ENCODE measurements at places on chromosomes 2 and 18.

- no peak for DNase-seq
Measured at GRCh38 chr2:236973343-236973980, 112.2 kb upstream of the COPS8 start.

- no peak for DNase-seq
Measured at GRCh38 chr18:59468821-59469220, 109.8 kb upstream of the LMAN1 start.

- DNase-seq = no peak
Measured at GRCh38 chr2:193580176-193580950, 1385.6 kb upstream of the TMEFF2 start.

- DNase-seq = no peak
Measured at GRCh38 chr2:64319896-64320295, 134.1 kb upstream of the LGALSL start.

- DNase-seq = peak; percentile 25
Measured at GRCh38 chr18:46402396-46402795, 254.6 kb downstream of the LOXHD1 start.

DNA sequence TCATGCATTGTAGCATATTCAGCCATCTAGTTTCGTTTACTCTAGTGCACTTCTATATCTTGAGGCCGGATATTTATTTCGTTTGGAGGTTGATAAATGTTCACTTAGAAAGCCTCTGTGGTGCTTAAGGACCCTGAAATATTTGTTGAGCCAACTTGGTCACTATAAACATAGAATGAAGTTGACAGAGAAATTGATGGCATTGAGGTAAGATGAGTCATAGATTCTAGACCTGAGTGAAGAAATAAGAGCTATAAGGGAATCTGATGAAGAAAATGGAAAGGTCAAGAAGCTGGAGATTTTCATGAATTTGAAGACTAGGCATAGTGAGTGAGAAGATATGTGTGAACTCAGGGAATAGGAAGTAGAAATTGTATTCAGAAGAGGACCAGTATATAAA lies 35.9 kb downstream of the EPC2 start:
- no peak for DNase-seq

GRCh38 chr18:51153659-51154371 lies 43.7 kb downstream of the MEX3C start:
- DNase-seq = no peak

DNA sequence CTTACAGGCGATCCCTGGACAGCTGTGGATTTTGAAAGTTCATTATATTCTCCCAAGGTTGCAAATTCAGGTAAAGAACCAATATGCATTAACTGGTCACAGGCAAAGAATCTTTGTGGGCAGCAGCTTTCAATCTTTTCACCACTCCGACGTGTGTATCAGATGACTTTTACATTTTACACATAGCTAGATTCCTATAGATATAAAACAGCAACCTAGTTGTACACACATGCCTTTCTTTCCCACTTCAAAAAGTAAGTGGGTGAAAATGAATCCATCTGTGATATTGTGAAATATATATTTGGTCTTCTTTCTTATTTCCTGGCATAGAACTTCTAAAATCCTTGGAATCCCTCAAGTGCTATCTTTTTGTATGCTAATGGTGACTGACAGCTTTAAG lies 72.5 kb downstream of the SCG2 start:
- no peak for DNase-seq

DNA sequence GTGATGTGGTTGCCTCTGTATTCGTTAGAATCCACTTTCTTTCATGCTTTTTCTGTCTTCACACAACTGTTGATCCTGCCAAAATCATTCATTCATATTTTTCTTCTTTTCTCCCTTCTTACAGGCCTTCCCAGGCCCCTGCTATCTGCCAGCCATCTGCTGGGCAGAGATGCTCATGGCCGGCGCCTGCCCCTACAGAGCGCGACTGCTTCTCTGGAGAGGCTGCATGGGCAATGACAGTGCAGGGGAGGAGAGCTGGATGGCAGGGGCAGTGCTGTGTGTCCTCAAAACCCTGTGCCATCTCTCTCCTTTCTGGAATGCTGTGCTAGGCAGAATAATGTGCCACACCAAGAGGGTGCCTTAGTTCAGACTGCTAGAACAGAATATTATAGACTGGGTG lies 125.2 kb downstream of the INHBB start:
- DNase-seq = no peak

GRCh38 chr18:21741312-21741561 lies 645 bp downstream of the MIB1 start:
- DNase-seq = no peak

- DNase-seq = no peak
Measured at GRCh38 chr2:122422384-122422991, 667.0 kb downstream of the TSN start.

- no peak for DNase-seq
Measured at GRCh38 chr2:43472527-43473194, 123.2 kb downstream of the THADA start.

DNA sequence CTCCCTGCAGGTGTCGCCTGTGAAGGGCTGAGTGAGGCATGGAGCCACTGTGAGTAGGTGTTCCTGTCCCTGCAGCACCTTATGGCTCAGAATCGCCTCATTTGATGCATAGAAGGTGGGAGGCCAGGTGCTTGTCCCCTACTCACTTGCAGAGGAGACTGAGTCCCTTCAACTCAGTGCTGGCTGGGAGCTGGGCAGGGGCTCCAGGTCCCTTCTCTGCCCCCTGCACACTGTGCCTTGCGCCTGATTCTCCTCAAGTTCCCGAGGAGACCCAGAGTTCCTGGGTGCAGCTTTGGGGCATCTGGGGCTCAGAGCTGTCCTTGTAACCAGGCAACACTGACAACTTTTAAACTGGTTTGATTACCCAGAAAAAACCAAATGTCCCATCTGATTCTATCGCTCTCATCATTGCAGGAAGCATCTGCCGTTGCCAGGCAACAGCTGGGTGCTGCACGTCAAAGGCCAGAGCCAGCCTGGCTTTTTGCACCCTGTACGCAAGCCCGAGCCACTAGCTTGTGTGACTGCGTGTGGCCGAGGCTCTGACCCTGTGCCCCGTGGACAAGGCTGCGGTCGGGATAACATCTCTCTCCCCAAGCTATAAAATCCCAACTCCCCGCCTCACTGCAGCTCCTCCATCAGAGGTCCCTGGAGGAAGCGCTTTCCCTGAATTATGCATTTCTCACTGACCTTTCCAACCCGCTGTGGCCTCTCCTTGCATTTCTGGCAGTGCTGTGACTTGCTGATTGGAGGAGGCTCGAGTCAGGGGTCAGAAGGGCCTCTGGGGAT lies 130.8 kb upstream of the HDAC4 start:
- no peak for DNase-seq

DNA sequence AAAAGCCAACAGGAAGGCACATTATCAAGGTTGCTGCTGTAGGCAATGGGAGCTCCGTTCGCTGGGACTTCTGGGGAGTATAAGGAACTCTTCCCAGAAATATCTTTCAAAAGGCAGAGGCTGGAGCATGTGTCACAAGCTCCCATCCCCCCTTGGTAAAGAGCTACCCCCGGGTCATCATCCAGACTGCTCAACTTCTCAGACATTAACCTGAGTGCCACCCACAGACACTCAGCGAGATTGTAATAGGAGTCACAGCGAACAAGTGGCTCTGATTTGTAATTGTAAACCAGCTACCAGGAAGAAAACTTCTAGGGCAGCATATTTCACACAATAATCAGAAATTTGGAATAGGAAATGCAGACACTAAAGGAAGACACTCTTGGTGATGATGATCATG lies 290.2 kb upstream of the PARD3B start:
- DNase-seq = no peak

DNA sequence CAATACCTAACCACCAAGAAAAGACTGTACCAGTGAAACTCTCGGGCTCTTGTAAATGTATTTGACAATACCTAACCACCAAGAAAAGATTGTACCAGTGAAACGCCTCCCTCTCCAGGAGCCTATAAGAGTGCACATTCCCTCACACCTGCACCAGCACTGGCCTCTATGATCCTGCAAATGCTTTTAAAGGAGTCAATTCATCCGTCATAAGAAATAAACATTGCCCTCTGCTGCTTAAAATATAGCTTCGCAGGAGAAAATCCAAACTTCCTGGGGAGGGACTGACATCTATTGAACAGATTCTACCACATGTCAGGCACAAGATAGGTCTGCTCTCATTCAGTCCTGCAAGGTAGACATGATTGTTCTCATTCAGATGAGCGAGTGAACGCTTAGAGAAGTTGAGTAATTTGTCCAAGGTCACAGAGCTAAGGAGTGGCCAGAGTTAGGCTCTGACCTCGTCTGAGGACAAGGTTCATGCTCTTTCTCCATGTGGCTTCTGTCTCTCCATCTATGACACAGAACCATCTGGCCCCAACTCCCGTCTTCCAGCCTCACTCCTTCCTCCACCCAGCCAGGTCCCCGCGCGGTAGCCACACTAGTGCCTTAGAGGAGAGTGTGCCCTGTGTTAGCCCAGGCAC lies 38.7 kb downstream of the MCFD2 start:
- peak; percentile 76 for DNase-seq

DNA sequence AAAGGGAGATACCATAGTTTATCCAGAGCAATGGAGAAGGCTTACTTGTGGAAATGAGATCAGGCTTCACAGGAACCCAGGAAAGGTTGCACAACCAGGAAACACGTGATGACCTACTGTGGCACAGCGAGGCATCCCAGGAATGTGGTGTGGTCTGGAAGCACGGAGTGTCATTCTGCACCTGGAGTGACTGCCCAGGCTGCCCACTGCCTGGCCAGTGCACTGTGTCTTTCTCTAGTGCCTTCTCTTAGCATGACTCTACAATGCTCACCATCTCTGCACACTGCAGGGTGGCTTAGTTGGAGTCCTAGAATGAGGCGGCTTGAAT lies 48.9 kb downstream of the CHST9 start:
- DNase-seq = no peak

- DNase-seq = peak; percentile 95
Measured at GRCh38 chr2:37652199-37652640, 19.2 kb downstream of the CDC42EP3 start.

- DNase-seq = no peak
Measured at GRCh38 chr18:33269223-33269622, 171.3 kb downstream of the CCDC178 start.

GRCh38 chr2:13917958-13918357 lies 714.6 kb upstream of the LRATD1 start:
- no peak for DNase-seq

DNA sequence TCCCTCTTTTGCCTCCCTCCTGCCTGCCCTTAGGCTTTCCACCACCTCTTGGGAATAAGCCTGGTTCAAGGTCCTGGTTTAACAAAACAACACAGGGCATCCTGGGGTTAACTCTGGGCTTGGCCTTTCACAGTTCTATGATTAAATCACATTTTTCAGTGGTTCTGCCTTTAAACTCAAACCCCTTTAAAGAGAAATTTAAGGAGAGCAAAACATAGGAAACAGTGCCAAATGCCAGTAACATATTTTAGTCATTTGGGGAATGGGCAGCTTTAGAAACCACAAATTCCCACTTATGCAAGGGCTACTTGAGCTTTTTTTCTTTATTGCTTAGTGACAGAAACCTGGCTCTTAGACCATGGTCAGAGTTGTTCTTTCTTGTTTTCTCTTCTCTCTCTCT lies 112.2 kb upstream of the FZD5 start:
- no peak for DNase-seq

- no peak for DNase-seq
Measured at GRCh38 chr2:42928161-42928691, 135.8 kb upstream of the HAAO start.

- DNase-seq = no peak
Measured at GRCh38 chr2:62994206-62994605, 56.4 kb upstream of the OTX1 start.

DNA sequence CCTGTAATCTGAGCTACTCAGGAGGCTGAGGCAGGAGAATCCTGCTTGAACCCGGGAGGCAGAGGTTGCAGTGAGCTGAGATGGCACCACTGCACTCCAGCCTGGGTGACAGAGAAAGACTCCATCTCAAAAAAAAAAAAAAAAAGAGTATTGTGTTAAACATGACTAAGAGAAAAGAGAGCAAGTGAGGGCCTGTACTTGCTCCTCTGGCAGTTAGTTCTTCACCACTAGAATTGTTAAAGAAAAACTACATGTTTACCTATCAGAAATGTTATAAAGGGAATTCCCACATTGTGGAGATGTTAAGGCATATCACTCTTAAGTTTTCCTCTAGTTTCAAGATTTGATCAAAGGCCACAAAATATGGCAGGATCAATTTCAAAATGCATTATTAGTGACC lies 75.4 kb upstream of the LRATD1 start:
- DNase-seq = no peak

DNA sequence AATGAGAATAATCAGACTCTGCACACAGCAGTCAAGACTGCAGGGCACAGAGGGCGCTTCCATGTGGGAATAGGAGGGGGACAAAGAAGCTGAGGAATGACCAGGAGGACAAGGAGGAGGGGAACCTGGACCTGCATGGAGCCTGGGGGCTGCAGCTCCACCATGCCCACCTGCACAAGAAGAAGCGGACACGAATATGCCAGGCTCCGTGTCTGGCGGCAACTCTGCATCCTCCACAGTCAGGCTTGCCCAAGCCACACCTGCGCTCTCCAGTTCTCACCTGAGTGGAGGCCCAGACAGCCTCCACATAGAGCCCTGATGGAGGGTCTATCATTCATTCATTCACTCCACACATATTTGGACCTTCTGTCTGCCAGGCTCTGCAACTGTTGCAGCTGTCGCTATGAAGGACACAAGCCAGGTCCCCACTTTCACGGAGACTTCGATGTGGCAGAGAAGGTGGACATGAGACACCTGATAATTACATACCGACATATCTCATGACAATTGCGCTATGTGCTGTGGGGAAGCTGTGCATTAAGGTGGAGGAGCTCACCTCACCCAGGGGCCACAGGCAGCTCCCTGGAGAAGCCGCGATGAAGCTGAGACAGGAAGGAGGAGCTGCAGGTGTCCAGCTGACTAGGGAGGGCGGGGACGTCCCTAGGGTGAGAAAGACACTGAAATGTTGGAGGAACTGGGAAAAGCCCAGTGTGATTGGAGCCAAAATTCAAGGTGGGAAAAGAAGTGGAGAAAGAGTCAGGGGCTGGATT lies 159.2 kb downstream of the INHBB start:
- DNase-seq = no peak

DNA sequence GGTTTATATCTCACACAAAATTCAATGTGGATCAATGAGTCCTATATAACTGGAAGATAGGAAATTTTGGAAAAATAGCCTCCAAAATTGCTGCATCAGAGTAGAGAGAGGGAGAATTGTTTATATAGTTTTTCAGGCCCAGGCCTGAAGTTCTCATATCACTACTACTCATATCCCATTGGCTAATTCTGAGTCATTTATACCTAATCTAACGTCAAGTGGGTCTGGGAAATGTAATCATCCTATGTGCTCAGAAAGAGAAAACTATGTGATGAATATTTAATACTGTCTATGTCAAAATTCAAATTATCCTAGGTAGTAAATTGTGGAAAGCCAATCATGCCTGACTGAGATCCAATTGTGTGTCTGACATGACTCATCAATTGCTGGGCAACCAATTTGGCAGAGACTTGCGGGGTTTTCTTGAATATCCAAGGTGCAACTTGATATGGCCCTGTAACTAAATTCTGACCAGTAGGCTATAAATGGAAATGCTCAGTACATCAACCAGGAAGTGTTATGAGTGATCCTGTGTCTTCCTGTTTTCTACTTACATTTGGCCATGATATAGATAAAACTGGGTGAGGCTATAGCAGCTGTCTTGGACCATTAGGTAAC lies 744.4 kb downstream of the KCNJ3 start:
- no peak for DNase-seq

Measured in HFFc6 (cell line).